ENCODE measurements at places on chromosomes 13 and 19.

DNA sequence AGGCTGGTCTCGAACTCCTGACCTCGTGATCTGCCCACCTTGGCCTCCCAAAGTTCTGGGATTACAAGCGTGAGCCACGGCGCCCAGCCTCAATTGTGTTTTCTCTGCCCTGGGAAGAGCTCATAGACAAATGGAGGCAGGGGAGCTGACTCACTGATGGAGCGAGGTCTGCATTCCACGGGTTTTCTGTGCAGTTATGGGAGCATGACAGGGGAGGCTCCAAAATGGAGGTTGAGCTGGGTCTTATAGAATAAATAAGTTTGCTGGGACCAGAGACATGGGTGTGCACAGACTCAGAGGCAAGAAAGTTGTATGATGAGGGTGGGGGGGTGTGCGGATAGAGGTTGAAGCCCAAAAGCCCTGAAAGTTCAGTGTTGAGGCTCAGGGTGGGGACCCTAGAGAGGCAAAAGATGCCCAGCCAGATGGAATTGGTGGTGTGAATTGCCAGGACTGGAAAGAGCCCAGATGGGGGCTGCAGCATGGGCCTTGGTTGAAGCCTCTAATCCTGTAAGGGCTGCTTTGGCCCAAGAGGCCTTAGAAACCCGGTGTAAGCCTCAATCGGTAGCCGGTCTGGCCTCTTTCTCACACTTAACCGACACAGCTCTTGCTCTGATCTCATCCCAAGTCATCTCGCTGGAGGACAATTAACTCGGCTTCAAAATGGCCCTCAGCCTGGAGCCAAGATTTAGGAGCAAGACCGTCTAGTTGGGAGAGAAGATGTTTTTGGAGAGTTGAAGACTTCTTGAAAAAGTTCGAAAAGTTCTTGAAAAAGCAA lies 1.9 kb downstream of the TPM4 start:
- DNase-seq: no peak

GRCh38 chr19:13155472-13156359 lies 5.5 kb downstream of the IER2 start:
- DNase-seq: peak; percentile 22

GRCh38 chr13:113804017-113804702 lies 45.1 kb downstream of the TMEM255B start:
- DNase-seq: no peak

DNA sequence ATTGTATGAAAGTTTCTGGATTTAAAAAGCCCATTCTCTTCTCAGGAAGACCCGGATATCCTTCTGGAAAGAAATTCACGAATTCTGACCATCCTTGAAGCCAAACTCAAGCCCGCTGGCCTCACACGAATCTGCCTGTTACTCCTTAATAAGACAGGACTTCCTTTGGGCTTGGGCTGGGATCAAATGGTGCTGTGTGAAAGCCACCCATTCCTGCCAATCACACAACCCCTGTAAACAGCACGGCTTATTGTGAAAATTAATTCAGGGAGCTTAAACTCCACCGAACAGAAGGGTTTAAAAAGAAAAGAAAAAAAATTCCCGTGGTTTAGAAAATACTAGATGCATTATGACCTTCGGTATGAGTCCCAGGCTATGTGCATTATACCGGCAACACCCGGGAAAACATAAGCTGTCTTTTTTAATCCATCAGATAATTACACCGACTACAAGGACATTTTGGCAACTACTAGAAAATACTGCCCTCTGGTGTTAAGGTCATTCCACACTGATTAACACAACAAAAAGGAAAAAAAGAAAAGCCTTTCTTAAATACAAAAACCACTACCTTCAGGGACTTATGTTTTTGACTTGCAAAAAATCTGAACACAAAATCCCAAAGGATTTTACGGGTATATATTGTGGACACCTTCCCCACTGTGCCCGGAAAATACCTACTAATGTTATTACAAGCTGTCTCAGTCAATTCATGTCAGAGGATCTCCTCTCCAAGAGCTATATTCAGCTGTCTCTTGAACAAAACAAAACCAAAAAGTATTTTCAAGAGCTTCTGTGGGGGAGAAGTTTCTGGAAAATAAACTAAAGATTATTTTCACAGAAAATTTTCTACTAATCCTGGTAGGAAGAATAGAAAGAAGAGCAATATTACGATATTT lies 76.0 kb upstream of the LSM14A start:
- DNase-seq: no peak

GRCh38 chr13:62747629-62748028 lies 1332.0 kb upstream of the PCDH20 start:
- no peak for DNase-seq

DNA sequence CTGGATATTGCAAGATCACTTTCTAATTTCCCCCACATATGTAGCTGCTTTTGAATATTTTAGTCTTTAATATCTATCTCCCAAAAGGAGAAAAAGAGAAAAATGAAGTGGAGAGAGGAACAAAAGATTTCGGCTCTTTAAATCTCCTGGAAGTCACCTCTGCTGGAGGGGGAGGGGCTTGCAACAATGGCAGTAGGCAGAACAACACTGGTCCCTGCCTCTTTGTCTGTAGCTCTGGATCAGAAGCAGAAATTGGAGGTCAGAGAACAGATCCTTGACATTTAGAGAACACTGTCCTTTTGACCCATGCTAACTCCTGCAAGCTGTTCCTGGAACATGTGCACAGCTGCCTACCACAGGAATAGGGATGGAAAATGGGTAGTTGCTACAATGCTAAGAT lies 86.7 kb upstream of the GPR12 start:
- no peak for DNase-seq
